ENCODE measurements at places on chromosomes 12 and 14.

DNA sequence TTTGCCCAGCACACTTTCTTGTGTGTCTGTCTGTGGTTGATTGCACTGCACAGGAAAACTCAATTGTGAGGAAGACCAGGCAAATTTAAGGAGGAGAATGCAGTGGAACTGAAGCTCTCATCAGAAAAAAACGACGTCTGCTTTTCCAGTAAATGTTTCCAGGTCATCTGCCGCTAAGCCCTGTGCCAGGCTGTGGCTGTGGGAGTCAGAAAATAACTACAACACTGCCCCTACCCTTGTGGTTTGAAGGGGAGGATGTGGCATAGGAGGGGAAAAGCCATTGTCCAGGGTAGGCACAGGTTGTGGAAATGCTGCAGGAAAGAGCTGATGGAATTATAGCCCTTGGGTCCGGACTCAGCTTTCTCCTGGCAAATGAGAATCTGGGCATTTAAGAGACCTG is 259.7 kb upstream of the TMEM132C start:
- no peak for DNase-seq

GRCh38 chr12:70120970-70121369 is 122.3 kb upstream of the CNOT2 start:
- no peak for DNase-seq

DNA sequence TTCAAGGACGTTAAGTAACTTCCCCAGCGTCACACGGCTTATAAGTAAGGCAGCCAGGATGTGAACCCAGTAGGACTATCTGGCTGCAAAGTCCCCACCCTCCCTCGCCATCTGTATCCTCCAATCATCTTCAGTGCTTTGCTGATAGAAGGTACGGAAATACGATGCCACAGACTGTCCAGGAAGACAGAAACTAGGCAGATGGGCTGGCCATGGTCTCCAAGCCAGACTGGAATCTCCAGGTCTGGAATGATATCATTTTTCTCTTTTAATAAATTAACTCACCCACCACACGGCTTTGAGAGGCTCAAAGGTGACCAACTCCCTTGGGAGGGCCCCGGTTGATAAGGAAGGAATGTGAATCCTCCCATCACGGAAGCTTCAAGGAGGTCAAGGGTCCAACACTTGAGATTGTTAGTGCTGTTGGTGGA is 16.3 kb upstream of the BDKRB1 start:
- no peak for DNase-seq

GRCh38 chr12:52965337-52965731 is 16.4 kb downstream of the KRT18 start:
- no peak for DNase-seq

GRCh38 chr14:60188115-60188514 is 22.9 kb upstream of the DHRS7 start:
- DNase-seq = no peak

- no peak for DNase-seq
Observed at GRCh38 chr12:76866726-76867125, 12.1 kb downstream of the CSRP2 start.
